ENCODE measurements at places on chromosomes 3 and 15.
A peak's percentile ranks its signal among the peaks of the same experiment; 100 is the strongest.

DNA sequence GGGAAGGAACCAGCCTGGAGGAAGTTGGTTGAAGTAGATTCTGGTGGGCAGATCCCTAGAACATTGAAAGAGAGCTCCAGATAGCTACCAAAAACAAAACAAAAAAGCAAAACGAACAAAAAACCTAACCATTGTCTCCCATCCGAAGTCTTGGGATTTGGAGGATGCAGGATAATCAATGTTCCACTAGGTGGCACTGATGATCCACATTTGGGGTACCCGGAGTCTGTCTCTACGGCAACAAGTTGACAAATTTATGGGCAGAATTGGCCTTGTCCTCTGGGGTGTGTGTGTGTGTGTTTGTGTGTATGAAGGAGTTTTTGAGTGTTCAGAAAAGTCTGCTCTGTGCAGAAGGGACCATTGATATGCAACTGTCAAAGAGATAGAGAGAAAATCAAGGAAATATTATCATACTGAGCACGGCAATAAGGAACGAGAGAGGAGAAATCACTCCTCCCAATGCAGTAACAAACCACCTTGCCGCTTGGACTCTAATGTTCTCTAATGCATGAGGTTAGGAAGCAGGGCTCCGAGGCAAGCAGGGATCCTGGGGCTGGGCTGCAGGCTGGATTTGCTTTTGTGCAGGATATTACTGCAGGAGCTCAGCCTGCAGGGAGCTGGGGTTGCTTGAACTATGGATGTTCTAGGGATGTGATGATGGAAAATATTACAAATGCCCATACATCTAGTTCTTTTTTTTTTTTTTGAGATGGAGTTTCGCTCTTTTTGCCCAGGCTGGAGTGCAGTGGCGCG is 59.8 kb upstream of the KLHL25 start:
- peak; percentile 52 for DNase-seq

DNA sequence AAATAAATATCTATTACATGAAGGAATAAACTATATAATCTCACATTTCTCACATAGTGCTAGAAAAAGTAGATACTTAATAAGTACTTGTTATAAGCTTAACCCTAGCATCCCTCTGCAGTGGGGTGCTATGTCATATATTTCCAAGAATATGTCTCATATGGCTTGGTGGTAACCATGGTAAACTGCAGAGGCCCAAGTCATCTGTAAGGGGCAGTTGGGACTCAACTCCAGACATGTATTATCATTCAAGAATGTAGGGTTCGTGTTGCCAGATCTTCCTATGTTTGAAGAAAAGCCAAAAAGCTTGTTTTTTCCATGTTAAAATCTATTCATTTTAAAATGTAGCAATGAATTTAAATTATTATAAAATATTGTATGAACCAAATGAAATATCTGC is 46.2 kb downstream of the ZNF385D start:
- DNase-seq: no peak

DNA sequence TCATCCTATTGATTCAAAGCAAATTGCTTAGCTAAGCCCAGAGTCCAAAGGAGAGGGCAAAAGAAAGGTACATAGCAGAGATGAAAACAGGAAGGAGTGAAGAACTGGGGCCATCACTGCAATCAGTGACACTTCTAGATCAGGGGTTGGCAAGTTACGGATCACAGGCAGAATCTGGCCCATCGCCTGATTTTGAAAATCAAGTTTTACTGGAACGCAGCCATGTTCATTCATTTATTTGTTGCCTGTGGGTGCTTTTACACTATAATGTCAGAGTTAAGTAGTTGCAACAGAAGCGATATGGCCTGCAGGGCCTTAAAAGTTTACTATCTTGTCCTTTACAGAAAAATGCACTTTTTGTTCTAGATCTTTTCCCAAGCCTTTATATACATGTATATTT is 271.7 kb upstream of the TOPAZ1 start:
- DNase-seq: peak; percentile 52

DNA sequence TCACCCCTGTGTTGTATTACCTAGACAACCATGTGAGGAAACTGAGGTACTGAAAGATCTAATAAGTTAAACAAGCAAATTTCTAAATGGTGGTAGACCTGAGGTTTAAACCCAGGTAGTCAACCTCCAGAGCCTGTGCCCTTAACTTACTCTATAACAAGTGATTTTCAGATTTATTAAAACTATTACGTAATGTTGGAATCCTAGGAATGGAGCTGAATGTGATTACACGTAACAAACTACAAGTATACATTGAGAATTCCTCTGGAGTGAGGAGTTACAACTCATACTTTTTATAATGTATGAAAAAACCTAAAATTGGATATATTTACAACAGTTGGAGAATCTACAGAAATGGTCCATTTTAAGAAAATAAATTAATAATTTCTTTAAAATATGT is 18.0 kb downstream of the FAM98B start:
- no peak for DNase-seq

- no peak for DNase-seq
Measured at GRCh38 chr3:53545310-53545995, 51.0 kb downstream of the CACNA1D start.

GRCh38 chr15:48855501-48856440 is 22.2 kb upstream of the EID1 start:
- no peak for DNase-seq

DNA sequence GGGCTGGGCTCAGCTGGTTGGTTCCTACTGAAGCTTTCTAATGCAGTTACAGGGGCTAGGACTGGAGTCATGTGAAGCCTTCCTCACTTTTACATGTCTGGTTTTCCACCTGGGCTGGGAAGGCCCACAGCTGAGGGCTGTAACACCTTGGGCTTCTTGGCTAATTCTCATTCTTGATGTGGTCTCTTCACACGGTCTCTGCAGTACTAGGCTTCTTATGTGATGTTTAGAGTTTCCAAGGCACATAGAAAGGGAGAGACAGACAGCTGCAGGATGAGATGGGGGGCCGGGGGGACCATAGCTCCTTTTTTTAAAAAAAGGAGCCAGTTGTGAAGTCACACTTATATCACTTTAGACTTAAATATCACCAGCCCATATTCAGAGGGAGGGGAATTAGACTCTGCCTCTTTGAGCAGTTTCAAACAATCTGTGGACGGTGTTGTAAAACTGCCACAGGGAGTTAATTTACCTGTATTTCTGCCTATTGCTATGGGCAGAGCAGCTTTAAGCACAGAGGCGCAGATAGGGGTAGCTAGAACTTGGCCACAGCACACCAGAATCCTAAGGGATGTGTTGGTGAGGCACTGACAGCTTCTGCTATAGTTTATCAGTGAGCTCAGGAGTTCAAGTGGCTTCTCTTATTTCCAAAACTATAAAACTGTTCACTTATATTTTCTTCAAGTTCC is 46.7 kb downstream of the NKIRAS1 start:
- DNase-seq: no peak

DNA sequence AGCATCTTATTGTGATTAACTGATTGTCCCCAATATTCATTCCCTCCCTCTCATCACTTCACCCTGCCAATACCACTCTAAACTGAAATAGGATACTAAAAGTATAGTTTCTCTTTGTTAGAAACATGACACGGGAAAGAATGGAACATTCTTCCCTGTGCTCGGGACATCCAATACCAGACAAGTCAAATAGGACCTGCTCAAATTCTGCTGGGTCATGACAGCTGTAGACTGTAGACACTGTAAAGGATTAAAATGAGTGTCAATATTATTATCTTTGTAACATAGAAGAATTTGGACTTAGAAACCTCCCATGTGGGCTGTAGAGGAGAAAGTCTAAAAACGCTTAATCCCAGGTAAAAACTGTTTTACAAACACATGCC is 315.0 kb upstream of the NR2E3 start:
- no peak for DNase-seq

GRCh38 chr15:82871358-82871757 is 61.9 kb downstream of the WHAMM start:
- DNase-seq: no peak

- peak; percentile 69 for DNase-seq
Measured at GRCh38 chr3:54653456-54654195, 274.2 kb downstream of the LRTM1 start.

DNA sequence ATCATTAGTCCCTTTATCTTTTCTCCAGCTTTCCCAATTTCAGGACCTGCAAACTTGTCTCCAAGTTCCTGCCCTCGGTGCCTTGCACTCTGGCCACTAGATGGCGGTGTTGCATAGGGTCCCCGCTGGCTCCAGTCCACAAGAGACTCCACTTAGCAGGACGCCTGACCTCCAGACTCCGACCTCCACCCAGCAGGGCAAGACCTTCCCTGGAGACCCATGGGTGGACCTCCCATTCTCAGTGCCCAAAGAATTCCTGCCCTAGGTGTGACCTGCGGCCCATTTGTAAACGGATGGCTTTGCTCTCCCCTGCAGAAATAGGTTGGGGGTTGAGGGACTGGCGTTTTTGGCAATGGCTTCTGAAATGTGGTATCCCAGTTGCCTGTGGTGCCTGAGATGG is 82.6 kb downstream of the LSM3 start:
- DNase-seq: peak; percentile 65

DNA sequence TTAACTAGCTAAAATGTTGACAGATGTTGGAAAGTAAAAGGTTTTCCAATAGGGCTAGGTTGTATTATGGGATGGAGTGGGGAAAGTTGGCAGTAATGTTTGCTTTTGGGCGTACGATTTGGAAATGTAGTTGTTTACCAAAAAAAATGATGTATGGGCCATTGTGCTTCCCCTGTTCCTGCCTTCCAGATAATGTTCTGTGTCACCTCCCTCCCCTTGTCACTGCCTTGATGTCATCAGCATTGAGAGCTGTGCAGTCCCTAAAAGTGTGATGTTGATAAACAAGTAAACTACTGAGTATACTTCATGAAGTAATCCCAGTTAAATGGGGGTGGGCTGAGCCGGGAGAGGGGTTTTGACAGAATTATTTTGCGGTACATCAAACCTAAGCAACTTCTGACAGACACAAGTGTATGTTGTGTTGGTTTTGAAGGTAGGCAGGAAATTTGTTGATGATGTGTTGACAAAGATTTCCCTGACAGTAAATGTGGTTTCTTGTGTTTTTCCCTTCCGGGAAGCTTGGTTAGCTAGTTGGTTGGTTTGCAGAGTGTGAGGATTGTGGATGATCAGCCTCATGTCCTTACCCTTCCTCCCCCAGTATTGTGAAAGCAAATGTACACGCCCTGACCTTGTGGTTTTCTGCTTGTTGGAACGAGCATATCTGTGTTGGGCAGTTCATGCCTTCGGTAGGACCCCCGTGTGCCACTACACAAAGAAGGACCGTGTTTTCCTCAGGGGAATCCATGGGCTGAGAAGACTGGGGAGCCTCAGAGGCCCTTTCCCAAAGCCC is 87.3 kb downstream of the PGPEP1L start:
- no peak for DNase-seq

DNA sequence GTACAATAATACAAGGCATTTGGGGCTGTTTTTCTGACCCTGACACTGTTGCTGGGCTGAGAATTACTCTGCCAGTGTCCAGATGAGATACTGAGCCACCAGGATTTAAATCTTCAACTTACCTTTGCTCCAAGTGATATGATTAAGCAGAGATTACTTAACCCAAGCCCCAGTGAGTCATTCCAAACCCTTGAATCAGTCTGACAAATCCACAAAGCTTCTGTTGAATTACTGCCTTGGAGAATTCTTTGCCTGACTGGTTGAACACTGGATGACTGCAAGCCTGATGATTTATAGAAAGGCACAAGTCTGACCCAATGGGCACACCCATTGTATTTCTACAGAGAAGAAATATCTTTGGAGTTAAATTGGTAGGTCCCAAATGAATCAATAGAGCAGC is 88.2 kb upstream of the TSC22D2 start:
- DNase-seq: peak; percentile 61

DNA sequence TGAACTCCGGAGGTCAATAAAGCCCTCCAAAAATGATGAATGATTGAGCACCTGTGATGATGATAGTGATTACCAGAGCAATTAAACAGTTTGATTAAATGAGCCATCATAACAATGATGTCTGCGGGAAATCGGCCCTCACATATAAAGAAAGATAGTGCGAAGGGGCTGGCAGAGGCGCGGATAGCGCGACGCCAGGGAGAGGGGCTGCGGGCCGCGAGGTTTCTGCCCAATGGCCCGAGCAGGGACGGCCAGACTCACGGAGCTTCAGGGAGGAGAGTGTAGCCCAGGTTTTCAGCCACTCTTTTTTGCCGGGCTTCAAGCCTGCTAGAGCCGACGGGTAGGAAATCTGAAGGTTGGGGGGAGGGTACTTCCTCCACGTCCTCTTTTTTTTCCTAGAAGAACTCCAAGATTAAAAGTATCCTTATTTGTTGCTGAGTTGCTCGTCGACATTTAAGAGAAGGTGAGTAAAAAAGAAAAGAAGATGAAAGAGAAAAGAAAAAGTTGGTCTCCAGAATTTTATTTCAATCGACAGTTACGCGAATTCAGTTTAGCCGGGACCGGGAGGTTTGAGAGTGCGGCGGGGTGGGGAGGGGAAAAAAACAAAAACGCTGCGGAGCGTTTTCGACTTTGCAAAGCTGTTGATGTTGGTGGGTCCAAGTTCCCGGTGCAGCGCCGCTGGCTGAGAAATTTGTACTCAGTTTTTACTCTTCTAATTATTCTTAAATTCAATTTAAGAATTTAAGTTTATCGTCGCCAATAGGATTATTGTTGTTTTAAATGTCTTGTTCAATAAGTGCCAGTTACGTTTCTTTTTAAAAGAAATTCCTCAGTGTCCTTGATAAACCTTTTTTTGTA is 2.2 kb upstream of the MEIS2 start:
- no peak for DNase-seq

DNA sequence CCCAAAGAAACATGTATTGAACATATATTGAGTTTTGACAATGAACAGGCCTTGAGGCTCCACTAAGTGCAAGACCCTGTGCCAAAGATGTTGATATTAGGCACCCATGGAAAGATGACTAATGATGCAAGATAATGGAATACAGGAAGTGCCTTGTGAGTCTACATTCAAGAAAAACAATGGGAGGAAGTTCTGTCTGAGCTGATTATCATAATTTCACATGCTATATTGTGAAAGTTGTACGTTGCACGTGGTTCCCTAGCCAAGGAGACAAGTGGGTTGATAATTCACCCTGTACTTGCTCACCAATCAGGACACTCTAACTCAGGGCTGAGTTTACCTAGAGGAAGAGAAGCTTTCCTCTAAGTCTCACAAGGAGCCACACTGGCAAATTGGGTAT is 186.9 kb upstream of the STAC start:
- no peak for DNase-seq

GRCh38 chr15:77418966-77419835 is 703 bp downstream of the PEAK1 start:
- no peak for DNase-seq

DNA sequence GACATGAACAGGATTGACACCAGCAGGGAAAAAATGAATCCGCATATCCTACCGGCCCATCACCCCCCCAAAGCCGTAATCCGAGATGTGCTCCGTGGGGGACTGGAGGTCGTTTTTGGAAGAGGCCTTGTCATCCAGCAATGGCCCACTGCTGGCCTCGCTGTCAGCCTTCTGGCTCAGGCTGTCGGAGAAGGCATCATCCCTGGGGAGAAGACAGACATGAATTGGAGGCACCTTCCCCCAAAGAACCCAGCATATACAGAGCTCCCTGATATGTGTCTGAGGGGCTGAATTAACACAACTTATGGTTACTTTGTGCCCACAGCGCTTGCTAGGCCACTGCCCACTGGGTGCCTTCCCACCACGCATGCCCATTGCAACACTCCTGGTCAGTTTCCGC is 29.6 kb upstream of the RAD18 start:
- DNase-seq: no peak

GRCh38 chr3:131636266-131636775 is 133.6 kb upstream of the MRPL3 start:
- DNase-seq: no peak

Measured in foreskin melanocyte (primary cell).